ENCODE measurements at places on chromosomes 7 and 10.

- no peaks in the 10 kb centered on the region for H3K36me3 ChIP-seq
- H3K4me3 ChIP-seq: no peak overlapping the region
- H3K27ac ChIP-seq: no peak overlapping the region
- DNase-seq: no peak
Observed at GRCh38 chr10:90480466-90480865, 377.4 kb downstream of the HTR7 start.

GRCh38 chr10:18400201-18400905, 251.0 kb downstream of the NSUN6 start:
- peak overlapping the region; percentile 73 for H3K4me3 ChIP-seq
- H3K36me3 ChIP-seq: no peaks in the 10 kb centered on the region
- no peaks in the 10 kb centered on the region for H3K27me3 ChIP-seq
- peaks cover 13% of the 10 kb centered on the region for H3K4me1 ChIP-seq

DNA sequence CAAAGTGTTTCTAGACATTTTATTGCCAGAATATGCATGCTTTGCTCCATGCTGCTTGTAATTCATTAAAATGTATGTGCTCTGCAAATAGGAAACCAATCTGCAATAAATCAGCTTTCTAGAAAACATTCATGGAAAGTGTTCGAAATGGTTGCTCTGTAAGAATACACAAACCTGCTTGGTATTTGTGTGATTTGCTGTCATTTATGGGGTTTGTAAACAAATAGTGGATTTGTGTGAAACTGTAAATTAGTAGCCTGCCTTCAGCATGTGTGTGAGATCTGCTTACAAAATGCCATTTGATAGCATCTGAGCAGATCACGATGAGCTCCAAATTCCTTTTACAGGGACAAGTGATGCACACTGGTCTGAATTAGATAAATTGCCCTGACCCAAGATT, 219.0 kb upstream of the CSTF2T start:
- H3K27ac ChIP-seq: peak overlapping the region; percentile 33
- H3K27me3 ChIP-seq: no peaks in the 10 kb centered on the region
- H3K36me3 ChIP-seq: no peaks in the 10 kb centered on the region
- no peak overlapping the region for H3K4me3 ChIP-seq
- peaks cover 11% of the 10 kb centered on the region for H3K4me1 ChIP-seq

GRCh38 chr7:155603205-155603857, 41.1 kb upstream of the RBM33 start:
- DNase-seq: no peak
- H3K27ac ChIP-seq: no peak overlapping the region
- H3K4me1 ChIP-seq: peaks cover 6% of the 10 kb centered on the region
- peaks cover 33% of the 10 kb centered on the region for H3K27me3 ChIP-seq

DNA sequence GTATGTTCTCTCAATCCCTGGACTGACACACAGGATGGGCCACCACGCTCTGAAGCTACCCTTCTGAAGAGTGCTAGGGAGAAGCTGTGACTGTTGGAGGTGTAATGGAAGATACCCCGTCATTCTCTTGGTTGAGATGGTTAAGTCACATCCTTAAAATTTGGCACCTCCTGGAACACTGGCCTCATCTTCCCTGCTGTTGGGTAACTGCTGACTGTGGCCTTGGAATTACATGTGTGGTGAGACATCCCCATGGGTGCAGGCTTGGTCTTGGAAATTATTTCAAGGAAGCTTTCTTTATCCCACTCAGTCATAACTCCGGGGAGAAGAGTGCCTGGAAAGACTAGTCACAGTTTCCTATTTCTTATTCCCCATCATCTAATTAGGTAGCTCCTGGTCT, 62.0 kb downstream of the LRMDA start:
- H3K4me1 ChIP-seq: no peaks in the 10 kb centered on the region
- H3K27me3 ChIP-seq: peaks cover under 1% of the 10 kb centered on the region
- no peak overlapping the region for H3K4me3 ChIP-seq
- no peaks in the 10 kb centered on the region for H3K36me3 ChIP-seq
- no peak overlapping the region for H3K27ac ChIP-seq

DNA sequence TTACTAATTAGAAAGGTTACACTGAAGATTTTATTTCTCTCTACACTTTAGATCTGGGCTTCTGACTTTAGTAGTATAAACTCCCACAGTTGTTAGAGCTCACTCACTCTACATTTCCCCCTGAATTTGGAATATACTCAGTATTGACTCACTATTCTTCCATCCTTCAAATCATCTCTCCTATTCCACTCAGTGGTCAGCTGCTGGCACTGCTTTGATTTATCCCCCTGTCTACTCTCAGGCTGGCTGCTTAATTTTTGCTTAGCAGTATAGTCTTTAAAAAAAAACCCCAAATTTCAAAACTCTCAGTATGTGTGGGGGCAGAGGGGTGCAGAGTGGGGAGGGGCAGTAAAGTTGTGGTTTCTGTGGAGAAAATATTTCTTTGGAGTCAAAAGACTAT, 68.9 kb downstream of the CDK6 start:
- no peak overlapping the region for H3K4me3 ChIP-seq

DNA sequence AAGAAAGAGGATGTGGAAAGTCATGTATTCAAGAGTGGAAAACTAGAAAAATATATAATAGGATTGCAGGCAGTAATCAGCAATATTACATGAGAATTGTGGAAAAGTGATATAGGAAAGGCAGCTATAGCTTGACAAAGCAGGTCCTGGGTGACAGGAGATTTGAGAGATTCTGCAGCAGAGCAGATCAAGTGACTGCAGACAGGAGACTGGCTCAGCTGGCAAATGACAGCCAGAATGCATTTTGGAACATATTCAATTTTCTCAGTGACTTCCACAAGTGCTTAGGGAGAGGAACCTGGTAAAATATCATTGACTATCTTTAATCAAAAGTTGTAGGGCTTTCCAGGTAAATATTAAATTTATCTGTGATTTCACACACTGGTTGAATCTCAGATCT, 260.5 kb upstream of the CACNA2D1 start:
- no peak overlapping the region for H3K4me3 ChIP-seq
- no peak overlapping the region for H3K27ac ChIP-seq
- DNase-seq: no peak
- H3K27me3 ChIP-seq: no peaks in the 10 kb centered on the region
- no peaks in the 10 kb centered on the region for H3K4me1 ChIP-seq

GRCh38 chr10:119165171-119166117, at the start of gene SFXN4:
TSS of gene SFXN4 (minus strand) at chr10:119165714. CDS start at chr10:119165647, 67 bp downstream.
- H3K4me1 ChIP-seq: peaks cover 18% of the 10 kb centered on the region
- H3K36me3 ChIP-seq: peaks cover 16% of the 10 kb centered on the region
- no peaks in the 10 kb centered on the region for H3K27me3 ChIP-seq
- peak; percentile 62 for DNase-seq
- H3K4me3 ChIP-seq: peak within 1 kb of the TSS; percentile 81

- no peak overlapping the region for H3K27ac ChIP-seq
- no peak for DNase-seq
- H3K4me1 ChIP-seq: peaks cover 1% of the 10 kb centered on the region
- H3K4me3 ChIP-seq: no peak overlapping the region
- no peaks in the 10 kb centered on the region for H3K27me3 ChIP-seq
- H3K36me3 ChIP-seq: no peaks in the 10 kb centered on the region
Observed at GRCh38 chr7:2420216-2420933, 17.0 kb downstream of the CHST12 start.

GRCh38 chr7:15688911-15689310, 2.4 kb upstream of the MEOX2 start:
- no peak overlapping the region for H3K4me3 ChIP-seq
- no peak for DNase-seq
- H3K4me1 ChIP-seq: peaks cover 19% of the 10 kb centered on the region
- H3K27ac ChIP-seq: no peak overlapping the region
- H3K27me3 ChIP-seq: peaks cover 70% of the 10 kb centered on the region
- no peaks in the 10 kb centered on the region for H3K36me3 ChIP-seq

- H3K4me3 ChIP-seq: no peak overlapping the region
- H3K4me1 ChIP-seq: peaks cover 10% of the 10 kb centered on the region
- no peak for DNase-seq
- no peaks in the 10 kb centered on the region for H3K36me3 ChIP-seq
- H3K27ac ChIP-seq: no peak overlapping the region
- peaks cover 23% of the 10 kb centered on the region for H3K27me3 ChIP-seq
Observed at GRCh38 chr7:39734633-39735004, 111.2 kb downstream of the RALA start.

All from progenitor cell of endocrine pancreas (in vitro differentiated cells).